ENCODE measurements at places on chromosomes 7 and 10. TPM values are rescaled to one million over a fixed set of nuclear protein-coding genes. Genes with fewer than 3 reads are reported as not detected.

TLX1 gene
- total RNA-seq, result 14.3 TPM

UCN3 gene
- total RNA-seq, result not detected

- DNase-seq, result no peak
- H3K27me3 ChIP-seq, result peaks cover 3% of the 10 kb centered on the region
- H3K4me1 ChIP-seq, result peaks cover 1% of the 10 kb centered on the region
- H3K36me3 ChIP-seq, result peaks cover 6% of the 10 kb centered on the region
- H3K27ac ChIP-seq, result no peak overlapping the region
These were observed 85.9 kb downstream of the WIPF3 start for GRCh38 chr7:29892231-29892630.

- H3K27ac ChIP-seq, result peak overlapping the region; percentile 75
- H3K4me1 ChIP-seq, result peaks cover 7% of the 10 kb centered on the region
- H3K36me3 ChIP-seq, result peaks cover 5% of the 10 kb centered on the region
- no peak for DNase-seq
These were observed 26.6 kb downstream of the RPP38 start for GRCh38 chr10:15123749-15124184.

DNA sequence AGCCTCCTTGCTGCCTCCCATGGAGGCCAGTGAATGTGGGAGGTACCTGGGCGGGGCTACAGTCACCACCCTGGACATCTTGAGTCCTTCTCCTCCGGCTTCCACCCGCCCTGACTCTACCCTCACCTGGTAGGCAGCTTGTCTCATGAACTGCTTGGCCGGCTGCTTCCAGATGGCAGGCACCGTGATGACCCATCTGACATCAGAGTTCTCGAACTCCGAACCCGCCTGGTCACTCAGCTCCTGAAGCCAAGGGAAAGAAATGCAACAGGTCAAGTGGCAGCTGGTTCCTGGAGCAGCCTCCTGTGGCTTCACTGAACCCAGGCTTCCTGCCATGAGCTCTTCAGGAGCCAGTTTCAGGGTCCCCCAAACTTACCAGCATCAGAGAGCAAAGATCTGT, 50.1 kb downstream of the HSPA12A start:
- H3K36me3 ChIP-seq, result peaks cover 7% of the 10 kb centered on the region
- H3K27me3 ChIP-seq, result peaks cover 11% of the 10 kb centered on the region
- H3K4me1 ChIP-seq, result peaks cover 20% of the 10 kb centered on the region
- no peak overlapping the region for H3K4me3 ChIP-seq
- no peak for DNase-seq

DNA sequence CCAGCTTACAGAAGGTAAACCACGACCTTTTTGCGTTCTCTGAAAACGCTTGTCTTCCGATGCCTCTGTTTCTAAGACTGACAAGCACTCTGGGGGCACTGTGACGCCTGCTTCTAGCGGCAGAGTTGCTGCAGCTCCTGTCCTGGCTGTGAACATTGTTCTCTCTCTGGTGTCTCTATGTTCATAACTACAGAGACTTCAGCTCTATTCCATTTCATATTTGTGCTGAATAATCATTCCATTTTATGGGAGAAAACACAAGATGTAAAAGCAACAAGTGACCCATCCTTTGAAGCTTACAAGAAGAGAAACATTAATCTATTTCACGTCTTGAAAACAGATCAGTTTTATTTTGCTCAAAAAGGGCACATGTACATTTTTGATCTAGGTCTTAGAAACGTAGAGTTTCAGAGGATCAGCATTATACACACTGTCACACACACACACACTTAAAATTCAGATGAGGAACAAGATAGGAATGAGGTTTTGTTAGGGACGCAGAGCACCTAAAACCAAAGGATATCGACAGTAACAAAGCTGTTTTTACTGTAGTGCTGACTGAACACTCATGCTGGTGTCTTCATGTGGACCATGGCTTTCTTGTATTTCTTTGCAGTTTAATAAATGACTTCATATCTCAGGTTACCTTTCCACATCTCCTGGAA, 3.0 kb downstream of the IKZF1 start:
- H3K4me1 ChIP-seq, result peaks cover 2% of the 10 kb centered on the region
- peaks cover 9% of the 10 kb centered on the region for H3K27me3 ChIP-seq
- H3K36me3 ChIP-seq, result no peaks in the 10 kb centered on the region
- no peak overlapping the region for H3K27ac ChIP-seq

GRCh38 chr7:157932498-157933218, 595.9 kb downstream of the DNAJB6 start:
- no peak overlapping the region for H3K4me3 ChIP-seq
- H3K27ac ChIP-seq, result no peak overlapping the region
- peaks cover 14% of the 10 kb centered on the region for H3K27me3 ChIP-seq
- H3K4me1 ChIP-seq, result peaks cover 15% of the 10 kb centered on the region
- DNase-seq, result no peak

- H3K27ac ChIP-seq, result no peak overlapping the region
- peaks cover 48% of the 10 kb centered on the region for H3K4me1 ChIP-seq
- H3K4me3 ChIP-seq, result peak overlapping the region; percentile 14
- DNase-seq, result no peak
These were observed 161.8 kb upstream of the MTPN start for GRCh38 chr7:136138991-136139390.

- H3K27me3 ChIP-seq, result peaks cover 4% of the 10 kb centered on the region
- no peak for DNase-seq
- no peaks in the 10 kb centered on the region for H3K36me3 ChIP-seq
- no peak overlapping the region for H3K27ac ChIP-seq
- peaks cover 4% of the 10 kb centered on the region for H3K4me1 ChIP-seq
These were observed 6.0 kb downstream of the IL15RA start for GRCh38 chr10:5971315-5971832.

LIPK gene
- total RNA-seq, result not detected

SEPHS1 gene
- total RNA-seq, result 51.1 TPM

GRCh38 chr7:4173615-4174014, 508.5 kb upstream of the FOXK1 start:
- peaks cover 21% of the 10 kb centered on the region for H3K4me1 ChIP-seq
- no peak overlapping the region for H3K27ac ChIP-seq
- H3K27me3 ChIP-seq, result peaks cover 31% of the 10 kb centered on the region
- peaks cover 23% of the 10 kb centered on the region for H3K36me3 ChIP-seq
- no peak for DNase-seq
- no peak overlapping the region for H3K4me3 ChIP-seq

DNA sequence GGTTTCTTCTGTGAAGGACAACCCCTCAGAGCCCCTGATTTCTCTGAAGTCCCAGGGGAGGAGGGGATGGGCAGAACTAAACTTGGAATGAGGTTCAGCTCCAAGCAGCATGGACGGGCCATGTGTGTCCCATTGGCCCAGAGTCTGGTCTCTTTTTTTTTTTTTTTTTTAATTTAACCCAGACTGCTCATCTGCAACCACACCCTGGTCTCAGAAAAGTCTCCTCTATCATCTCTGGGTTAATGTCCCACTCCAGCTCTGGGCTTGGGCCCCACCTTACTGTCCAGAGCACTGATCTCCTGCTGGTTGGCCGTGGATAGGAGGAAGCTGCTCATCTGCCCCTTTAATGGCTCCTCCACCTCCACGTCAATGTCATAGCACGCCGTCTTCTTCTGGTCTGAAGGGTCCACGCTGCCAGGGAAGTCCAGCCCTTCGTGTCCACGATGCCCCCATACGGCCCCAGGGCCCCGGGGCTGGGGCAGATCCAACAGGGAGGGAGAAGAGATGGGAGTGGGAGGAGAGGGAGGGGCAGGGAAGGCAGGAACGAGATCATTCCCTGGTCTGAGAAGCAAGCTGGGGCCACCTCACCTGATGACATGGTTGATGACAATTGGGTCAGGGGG, 7.7 kb downstream of the CHPF2 start:
- no peak overlapping the region for H3K27ac ChIP-seq
- peaks cover 4% of the 10 kb centered on the region for H3K27me3 ChIP-seq
- no peak for DNase-seq
- H3K4me1 ChIP-seq, result peaks cover 14% of the 10 kb centered on the region

DNA sequence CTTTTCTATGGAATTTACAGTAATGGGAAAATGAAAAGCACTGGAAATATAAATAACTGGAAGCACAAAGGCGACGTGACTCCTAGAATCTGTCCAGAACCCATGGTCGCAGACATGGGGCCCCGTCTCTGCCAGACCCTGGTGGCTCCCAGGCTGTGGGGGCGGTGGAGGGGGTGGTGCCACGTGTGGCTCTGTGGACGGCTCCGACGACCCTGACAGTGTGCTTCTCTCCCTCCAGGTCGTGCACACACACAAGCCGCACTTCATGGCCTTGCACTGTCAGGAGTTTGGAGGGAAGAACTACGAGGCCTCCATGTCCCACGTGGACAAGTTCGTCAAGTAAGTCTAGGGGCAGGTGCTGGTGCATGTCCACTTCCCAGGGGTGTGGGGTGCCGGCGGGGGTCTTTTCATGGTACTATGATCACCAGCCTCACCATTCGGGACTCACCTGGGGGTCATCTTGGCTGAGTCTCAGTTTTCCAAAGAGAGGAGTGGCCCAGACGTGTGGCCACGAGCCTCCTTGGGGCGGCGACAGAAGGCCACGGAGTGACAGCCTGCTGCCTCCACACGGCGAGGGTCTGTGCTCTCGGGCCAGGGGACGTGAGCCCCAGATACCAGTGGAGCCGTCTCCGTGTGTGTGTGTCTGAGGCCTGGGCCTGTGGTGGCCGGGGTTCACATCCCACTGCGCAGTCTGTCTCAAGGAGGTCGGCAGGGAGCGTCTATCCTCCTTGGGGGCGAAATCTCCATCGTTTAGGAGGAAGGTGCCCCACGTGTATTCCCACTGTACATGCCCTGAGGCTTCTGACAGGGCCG, 108.2 kb downstream of the INPP5A start:
- peaks cover 10% of the 10 kb centered on the region for H3K36me3 ChIP-seq
- DNase-seq, result no peak
- no peak overlapping the region for H3K27ac ChIP-seq
- peaks cover 5% of the 10 kb centered on the region for H3K27me3 ChIP-seq
- H3K4me1 ChIP-seq, result peaks cover 31% of the 10 kb centered on the region

DNA sequence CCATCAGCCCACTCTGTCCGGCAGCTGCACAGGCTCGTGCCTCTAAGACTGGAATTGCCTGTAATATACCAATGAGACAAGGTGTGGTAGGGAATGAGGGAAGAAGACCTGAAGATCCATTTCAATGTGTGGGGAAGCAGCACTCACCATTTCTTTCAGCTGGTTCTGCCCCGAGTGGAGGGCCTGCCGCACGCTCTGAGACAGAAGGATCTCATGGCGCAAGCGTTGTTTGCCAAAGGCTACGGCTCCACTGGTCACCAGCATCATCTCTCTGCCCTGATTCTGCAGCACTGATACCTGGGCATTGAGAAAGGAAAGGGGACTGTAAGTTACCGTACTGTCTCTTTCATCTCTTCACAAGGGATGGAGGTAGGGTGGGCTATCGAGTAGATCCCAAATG, 19.4 kb downstream of the ALDH18A1 start:
- no peak overlapping the region for H3K27ac ChIP-seq
- no peak for DNase-seq

SGCE gene
- 64.4 TPM for total RNA-seq

TCERG1L gene
- 2.2 TPM for total RNA-seq

DNA sequence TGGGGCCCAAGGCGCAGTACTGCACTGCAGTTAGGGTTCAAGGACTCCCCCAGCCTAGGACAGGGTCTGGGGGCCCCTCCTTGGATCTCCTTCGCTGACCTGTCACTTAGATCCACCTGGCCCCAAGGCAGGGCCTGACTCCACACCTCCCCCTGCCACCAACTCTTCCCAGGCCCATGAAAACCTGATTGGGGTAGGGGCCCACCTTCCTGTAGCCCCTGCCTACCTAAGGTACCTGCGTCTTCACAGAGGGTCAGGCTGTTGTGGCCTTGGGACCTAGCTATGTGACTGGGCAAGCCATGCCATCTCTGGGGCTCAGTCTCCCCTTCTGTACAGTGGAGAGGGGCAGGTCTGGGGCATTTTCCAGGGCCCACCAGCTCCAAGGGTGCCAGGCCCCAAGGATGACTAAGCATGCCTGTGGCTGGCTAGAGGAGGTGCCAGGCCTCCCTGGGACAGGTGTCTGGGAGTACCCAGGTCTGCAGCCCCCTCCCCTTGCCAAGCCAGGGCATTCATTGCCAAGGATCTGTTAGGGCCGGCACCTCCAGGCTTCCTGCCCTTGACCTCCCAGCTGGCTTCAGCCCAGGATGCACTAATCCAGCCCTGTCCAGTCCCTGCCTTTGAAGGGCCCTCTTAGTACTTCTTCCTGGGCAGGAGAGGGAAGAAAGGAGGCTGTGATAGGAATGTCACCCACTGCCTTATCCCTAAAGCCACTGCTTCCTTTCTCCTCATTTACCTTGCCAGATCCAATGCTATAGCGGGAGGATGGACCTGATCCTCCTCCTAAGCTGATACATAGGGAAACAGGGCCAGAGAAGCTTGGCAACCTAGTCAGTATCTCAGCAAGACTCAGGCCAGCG, 1.3 kb downstream of the LIMK1 start:
- H3K4me1 ChIP-seq, result no peaks in the 10 kb centered on the region
- DNase-seq, result no peak
- no peaks in the 10 kb centered on the region for H3K27me3 ChIP-seq
- peak overlapping the region; percentile 93 for H3K4me3 ChIP-seq
- H3K36me3 ChIP-seq, result no peaks in the 10 kb centered on the region

DNA sequence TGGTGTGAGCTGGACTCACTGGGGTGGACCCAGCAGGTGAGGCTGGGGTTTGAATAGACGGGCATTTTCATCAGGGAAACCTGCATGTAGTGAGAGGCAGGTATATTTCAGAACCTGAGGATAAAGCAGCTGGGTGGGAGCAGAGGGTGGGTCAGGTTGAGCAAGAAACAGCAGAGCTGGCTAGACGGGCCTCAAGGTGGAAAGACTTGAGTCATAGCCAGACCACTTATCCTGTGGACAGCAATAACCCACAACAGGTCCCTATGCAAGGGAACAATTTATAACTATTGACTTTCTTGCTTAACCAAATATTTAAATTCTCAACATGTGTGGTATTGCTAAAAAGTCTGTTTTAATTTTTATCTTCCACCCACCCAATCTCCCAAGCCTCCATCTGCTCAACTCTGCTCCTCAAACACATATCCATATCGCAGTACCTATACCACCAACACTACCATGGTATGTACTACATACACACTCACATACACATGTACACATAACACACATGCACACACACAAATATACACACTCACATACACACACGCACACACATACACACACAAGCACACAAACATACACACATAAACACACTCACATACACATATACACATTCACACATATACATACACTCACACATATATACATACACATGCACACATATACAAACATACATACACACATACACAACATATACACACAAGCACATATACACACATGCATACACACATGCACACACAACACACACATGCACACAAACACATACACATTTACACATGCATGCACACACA, 129.0 kb upstream of the C7orf33 start:
- H3K27ac ChIP-seq, result no peak overlapping the region
- no peak for DNase-seq
- no peaks in the 10 kb centered on the region for H3K4me1 ChIP-seq
- no peak overlapping the region for H3K4me3 ChIP-seq
- H3K36me3 ChIP-seq, result peaks cover 15% of the 10 kb centered on the region

DNA sequence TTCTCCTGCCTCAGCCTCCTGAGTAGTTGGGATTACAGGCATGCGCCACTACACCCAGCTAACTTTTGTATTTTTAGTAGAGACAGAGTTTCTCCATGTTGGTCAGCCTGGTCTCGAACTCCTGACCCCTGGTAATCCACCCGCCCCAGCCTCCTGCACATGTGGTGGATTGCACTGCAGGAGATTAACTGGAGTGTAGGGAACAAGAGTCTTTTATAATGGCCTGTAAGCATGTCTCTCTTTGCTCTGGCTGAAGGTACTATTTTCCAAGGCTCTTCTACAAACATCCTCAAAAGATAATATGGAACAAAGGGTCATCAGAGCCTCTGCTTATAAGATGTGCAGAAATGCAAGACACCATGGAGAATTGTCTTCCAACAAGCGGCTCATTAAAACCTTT, 3.2 kb downstream of the TOMM7 start:
- no peak overlapping the region for H3K4me3 ChIP-seq
- H3K27ac ChIP-seq, result no peak overlapping the region
- no peak for DNase-seq
- H3K27me3 ChIP-seq, result peaks cover 2% of the 10 kb centered on the region
- H3K4me1 ChIP-seq, result peaks cover 9% of the 10 kb centered on the region
- H3K36me3 ChIP-seq, result no peaks in the 10 kb centered on the region

AS3MT gene
- 8.3 TPM for total RNA-seq

Data from glutamatergic neuron (in vitro differentiated cells).